ENCODE measurements at places on chromosomes 2 and 18.

DNA sequence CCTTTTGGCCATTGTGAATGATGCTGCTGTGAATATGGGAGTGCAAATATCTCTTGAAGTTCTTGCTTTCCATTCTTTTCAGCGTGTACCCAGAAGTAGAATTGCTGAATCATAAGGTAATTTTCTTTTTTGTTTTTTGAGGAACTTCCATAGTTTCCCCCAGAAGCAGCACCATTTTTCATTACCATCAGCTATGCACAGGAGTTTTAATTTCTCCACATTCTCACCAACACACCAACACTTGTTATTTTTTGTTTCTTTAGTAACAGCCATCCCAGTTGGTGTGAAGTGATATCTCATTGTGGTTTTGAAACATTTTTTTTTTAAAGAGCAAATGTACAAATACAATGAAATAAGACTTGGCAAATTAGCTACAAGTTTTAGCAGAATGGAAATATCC, 21.3 kb downstream of the POU3F3 start:
- no peak for DNase-seq

GRCh38 chr2:102062802-102063201, 71.0 kb downstream of the IL1R2 start:
- DNase-seq = no peak

GRCh38 chr2:128799730-128800129, 481.1 kb upstream of the HS6ST1 start:
- no peak for DNase-seq

DNA sequence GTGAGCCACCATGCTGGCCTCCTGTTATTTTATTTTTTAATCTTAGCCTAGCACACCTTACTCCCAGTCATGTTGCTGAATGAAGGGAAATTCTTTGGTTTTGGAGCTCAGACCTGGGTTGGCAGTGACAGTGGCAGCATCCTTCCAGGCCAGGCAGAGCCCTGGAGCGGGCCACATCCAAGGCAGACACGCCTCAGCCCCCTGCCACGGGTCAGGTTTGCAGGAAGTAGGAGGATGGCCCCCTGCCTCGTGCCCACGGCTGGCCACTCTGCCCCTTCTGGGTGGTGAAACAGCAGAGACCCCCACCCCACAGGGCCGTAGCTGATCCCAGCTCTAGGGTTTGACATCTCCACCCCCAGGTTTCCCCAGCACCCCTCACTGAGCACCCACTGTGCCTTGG, 11.7 kb downstream of the EFHD1 start:
- no peak for DNase-seq

DNA sequence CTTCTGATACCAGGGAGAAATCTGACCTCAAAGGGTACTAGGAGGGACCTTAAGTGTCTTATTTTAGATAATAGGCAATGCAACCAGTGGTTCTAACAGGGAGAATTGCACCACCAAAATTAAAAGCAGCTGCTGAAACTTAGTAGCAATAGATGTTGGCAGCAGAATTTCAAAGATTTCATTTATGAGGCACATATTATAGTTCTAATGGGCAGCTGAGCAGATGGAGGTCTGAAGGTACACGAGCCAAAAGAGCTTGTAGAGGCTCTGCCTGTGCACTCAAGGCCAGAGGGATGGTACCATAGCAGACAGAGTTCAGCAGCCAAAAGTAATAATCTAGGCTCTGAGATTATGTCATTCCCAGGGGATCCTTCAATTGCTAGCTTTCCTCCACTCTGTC, 87.3 kb upstream of the NCKAP5 start:
- no peak for DNase-seq

DNA sequence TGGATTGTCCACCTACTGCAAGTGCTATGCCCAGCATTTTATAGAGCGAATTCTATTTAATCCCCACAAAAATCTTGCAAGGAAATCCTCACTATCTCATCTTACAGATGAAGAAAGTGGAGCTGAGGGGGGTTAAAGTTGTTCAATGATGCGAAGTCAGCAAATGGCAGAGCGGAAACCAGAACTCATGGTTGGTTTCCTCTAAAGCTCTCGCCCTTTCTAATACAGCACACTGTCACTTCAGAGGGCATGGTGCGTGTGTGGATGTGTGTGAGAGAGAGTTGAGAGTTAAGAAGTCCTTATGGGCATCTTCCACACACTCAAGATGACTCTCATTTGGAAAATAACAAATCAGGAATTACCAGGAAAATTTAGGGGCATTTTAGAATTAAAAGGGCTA, 78.4 kb downstream of the TGFA start:
- DNase-seq = no peak

GRCh38 chr2:130871843-130872740, 35.4 kb downstream of the ARHGEF4 start:
- no peak for DNase-seq

DNA sequence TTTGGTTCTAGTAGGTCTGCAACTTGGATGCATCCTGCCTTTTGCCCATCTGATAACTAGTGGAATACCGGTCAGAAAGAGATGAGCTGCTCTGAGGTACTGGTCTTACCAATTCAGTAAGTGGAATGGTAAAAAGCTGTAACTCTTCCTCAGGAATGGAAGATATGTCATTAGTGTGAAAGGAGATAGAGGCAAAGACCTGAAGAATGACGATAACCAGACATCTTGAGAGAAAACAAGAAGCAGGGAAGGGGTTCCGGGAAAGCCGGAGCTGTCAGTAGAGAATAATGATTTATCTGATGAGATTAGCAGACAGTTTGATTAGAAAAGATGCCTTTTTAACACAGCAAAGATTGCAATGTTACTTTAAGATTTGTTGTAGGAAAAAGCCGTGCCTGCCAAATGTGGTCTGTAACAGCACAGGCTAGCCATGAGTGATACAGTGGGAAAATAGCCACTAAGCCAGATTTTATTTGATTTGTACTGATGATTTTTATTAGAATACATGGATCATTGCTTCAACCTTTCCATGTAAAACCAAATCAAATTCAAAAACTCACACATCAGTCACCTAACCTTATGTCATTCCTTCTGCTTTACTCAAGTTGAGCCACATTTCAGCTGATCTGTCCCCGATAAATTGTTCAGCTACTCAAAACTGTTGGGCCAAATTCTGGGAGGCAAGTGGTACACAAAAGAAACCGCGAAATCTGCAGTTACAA, 110.0 kb downstream of the TCF4 start:
- DNase-seq = no peak

DNA sequence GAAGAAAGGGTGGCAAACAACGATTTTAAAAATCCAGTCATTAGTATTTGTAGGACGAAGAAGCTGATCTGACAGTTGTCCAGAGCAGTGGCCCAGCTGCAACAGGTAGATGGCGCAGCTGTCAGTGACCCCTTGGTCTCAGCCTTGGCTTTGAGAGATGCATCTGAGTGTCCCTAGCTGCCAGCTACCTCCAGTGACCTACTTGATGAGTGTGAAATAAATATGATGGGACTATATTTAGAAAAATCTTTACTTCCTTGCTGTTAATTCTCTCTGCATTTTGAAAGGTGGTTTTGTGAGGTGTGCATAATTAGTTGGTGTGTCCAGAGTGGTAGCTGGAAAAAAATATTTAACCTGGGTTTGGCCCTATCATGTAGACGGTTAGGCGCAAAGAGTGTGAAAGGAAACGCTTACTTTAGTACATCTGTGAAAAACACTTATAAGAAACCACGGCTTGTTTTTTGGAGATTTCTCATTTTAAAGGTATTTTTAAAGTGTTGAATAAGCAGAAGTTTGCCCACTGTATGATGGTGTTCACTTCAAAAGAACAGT, 963 bp downstream of the INPP1 start:
- peak; percentile 59 for DNase-seq

- no peak for DNase-seq
Measured at GRCh38 chr2:31937741-31938140, 73.1 kb downstream of the MEMO1 start.

DNA sequence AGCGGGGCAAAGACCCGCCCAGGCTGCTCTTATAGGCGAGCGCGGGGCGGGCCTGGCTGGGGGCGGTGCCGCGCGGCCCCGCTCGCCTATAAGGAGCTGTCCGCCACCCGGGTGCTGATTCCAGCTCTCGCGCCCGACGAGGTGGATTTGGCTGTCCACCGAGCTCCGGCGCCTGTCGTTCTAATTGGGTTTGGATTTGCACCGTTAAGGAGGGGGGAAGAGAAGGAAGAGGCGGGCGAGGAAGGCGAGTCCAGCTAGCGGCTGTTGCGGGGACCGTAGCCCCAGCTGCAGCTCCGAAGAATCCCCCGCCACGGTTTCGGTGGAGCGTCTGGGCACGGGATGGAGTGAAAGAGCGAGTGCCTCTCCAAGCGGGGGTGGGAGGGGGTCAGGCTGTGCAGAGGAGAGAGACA, at the start of gene CNTNAP5:
Gene CNTNAP5 (plus strand): TSS at position 117 of the 410 bp plus-strand sequence. CDS start 364 bp downstream, outside the sequence.
- peak; percentile 34 for DNase-seq

- DNase-seq = no peak
Measured at GRCh38 chr2:128159437-128159836, 68.4 kb downstream of the UGGT1 start.

DNA sequence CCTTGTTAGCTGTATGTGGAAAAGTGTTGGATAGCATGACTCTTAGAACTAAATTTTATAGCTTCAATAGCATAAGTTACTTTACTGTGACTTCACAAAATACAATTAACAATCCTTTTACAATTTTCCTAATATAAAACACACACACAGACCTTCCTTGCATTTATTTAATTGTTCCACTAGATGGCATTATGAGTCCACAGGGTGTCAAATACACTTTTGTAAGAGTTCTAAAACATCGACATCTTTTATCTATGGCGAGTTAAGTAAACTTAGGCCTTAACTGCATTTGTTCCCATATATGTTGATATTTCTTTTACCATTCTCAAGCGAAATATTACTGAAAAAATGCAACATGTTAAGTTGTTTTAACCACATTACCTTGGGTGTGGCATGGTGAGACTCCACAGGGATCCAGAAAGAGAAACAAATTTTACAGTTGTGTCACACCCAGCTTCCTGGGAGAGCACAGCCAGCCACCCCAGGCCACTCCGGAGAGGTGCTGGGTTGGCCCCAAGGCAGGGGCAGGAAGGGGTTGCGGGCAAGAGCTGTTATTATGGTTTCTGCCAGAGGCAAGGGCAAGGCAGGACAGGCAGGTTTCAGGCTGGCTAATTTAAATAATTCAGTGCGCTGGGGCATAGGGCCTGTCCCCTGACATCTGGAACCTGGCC, 312.4 kb upstream of the MC4R start:
- no peak for DNase-seq

GRCh38 chr2:75698918-75699317, 11.8 kb downstream of the GCFC2 start:
- no peak for DNase-seq

DNA sequence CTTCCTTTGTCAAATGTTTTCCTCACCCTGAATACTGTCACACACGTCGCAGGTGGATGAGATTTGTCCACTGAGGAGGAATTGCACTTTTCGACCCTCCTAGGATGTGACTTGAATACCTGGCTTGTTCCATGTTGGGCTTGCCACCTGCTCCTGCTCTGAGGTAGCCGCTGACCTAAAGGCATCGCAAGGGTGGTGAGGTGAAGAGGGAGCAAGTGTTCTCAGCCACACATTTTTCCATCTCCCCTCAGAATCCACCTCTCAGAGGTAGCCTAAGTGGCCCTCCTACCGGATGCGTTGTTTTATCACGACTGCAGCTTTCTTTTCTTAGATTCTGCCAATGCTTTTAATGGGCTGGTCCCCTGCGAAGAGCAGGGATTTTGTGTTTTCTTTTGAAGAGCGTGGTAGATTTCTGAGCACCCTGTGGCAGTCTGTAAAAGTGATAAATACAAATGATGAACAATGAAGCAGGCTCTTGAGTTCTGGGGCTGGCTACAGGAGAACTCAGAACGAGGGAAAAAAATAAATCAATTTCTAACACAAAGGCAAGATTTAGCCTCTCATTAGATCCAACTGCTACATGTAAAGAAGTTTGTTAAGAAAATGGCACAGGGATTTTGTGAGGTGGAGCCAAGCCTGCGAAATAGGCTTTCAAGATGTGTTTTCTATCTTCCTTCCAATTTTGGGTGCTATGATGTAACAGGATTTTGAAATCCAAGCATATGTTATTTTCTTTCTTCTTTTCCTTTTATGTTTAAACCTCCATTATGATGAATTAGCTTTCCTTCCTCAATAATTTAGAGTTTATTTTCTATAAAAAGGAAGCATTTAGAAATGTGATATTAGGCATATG, 386.7 kb downstream of the TGIF1 start:
- DNase-seq = no peak

GRCh38 chr2:42171396-42171980, 2.3 kb downstream of the EML4 start:
- no peak for DNase-seq

GRCh38 chr2:239507576-239508258, 106.9 kb upstream of the HDAC4 start:
- DNase-seq = no peak

GRCh38 chr2:10411557-10411956, 36.6 kb downstream of the ODC1 start:
- no peak for DNase-seq

DNA sequence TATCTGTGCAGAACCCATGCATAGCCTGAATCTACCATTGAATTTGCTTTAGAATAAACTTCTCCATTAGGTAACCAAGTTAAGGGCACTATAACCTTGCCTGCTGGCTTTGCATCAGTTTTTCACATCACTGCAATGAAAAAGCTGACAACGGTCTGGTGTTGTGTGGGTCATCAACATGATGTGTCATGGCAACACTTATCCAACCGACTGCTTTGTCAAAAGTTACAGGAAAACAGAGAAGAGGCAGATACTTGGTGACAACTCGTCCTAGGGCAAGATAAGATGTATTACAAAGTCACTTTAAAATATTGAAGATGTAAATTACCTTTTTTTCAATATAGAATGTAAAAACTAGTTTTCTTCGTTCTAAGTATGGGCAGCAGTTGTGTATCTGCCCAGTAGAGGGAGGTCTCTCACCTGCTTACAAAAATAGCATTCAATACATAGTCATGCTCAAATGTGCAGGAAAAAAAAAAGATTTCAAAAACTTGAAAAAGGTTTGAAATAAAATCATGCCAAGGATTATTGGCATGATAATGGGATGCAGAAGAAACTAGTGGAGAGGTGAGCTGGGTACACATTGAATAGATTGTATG, 96.3 kb downstream of the EVA1A start:
- DNase-seq = no peak

DNA sequence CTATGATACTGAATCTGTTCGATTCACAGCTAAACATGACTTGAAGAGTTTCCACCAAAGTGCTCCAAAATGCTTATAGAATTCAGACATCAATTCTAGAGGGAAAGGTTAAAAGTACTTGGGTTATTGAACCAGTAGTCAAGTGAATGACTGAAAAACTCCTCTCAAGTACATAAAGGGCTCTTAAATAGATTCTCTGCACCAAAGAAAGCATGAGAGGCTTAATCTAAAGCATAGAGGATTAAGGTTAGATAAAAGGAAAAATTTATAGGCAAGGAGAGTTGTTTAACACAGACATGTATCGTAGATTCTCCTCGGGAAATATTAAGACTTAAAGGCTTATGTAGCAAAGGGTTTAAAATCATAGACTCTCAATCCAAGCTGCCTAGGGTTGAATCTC, 701.4 kb downstream of the ERBB4 start:
- no peak for DNase-seq
